ENCODE measurements at places on chromosomes 5 and 9.

DNA sequence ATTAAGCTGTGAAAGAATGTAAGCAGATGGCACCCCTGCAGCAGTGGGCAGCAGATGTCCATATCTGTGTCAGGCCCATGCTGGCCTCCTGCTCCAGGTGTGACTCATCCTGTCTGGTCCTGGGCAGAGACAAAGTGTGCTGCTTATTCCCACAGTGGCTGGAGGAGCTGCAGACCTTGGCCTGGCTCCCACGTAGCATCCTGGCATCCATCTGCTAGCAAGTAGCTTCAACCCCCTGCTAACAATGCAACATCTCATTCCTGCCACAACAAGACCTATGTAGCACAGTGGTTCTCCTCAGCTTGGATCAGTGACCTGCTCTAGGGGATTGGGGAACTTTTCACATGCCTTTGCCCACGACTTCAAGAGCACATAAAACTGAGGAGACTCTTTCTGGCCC is 126.4 kb upstream of the SLC12A2 start:
- no peak for DNase-seq

GRCh38 chr5:90437663-90438062 is 28.1 kb upstream of the CETN3 start:
- DNase-seq: no peak

DNA sequence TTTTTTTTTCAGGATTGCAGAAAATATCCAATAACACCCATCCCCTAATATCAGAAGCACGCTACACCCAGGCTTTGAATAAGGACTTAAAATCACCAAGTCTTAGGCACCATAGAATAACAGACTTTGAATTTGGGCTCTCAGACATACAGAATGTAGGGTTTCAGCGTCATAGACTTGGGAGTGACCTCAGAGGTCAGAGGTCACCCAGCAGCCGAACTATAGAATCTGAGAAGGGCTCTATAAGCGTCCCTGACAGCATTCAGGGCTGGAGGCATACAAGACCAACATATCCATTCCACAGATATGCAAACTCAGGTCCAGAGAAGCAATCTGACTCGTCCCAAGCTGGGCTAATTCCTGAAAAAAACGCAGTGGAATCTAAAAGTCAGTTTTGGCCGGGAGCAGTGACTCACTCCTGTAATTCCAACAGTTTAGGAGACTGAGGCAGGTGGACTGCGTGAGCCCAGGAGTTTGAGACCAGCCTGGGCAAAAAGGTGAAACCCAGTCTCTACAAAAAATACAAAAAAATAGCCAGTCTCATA is 34.7 kb downstream of the SLC6A7 start:
- no peak for DNase-seq

DNA sequence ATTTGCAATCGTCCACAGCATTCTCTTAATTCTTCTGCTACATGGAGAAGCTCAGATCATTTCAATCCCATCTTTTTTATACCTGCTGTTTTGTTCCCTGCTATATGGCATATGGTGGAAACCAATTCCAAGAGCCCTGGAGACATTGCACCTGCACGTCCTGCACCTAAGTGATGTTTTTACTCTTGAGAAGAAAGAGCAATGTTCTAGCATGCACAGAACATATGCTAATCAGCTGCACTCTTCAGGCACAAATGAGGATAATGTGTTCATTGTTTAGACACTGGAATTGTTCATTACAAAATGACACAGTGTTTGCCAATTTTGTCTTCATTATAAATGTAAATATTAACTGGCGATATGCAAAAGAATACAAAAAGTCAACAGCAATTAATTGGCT is 935.8 kb downstream of the TLE4 start:
- no peak for DNase-seq

- no peak for DNase-seq
Measured at GRCh38 chr5:135085936-135086725, 52.1 kb upstream of the PITX1 start.

DNA sequence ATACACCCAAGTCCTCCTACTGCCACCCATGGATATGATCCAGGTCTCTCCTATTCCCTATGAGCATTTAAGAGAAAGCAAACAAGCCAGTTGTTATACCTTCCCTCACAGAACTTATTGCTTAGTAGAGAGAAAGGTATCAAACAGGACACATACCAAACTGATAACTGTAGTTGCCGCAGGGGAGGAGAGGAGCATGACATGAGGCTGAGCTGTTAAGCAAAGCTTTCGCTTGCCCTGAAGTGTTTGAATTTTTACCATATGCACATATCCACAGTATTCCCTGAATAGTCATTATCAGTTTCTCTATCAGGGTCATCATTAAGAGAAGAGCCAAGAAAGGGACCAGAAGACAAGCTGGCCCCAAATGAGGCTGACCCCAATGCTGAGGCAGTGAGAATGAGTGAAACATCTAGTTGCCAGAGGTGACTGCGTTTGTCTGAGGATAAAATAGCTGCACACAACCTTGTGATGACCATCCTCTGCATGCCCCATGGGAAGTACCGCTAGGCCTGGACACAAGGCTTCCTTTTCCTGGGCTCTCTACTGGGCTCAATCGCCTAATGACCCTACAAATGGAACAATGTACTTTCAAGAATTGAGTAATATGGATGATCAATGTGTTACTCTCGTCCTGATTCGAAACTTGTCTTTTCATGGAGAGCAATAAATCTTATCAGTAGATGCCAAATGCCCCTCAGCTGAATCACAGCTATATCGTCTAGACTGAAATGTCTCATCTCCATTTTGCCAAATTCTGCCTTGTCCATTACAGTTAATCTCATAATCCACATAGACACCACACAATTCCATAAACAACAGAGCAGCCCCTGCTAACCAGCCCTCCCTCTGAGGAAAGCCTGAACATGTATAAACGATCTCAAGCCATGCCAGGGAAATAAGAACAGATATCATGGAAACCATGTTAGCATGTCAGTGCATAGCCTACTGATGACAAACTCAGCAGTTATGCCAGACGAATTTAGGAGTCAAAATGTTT is 4.3 kb upstream of the IFNK start:
- no peak for DNase-seq

GRCh38 chr9:96222132-96222531 is 79.8 kb downstream of the HSD17B3 start:
- DNase-seq: no peak

GRCh38 chr9:92709240-92709639 is 39.3 kb upstream of the IPPK start:
- DNase-seq: no peak

- DNase-seq: no peak
Measured at GRCh38 chr5:181281077-181281983, 20.4 kb upstream of the TRIM52 start.

GRCh38 chr5:104241046-104241445 is 678.5 kb upstream of the NUDT12 start:
- no peak for DNase-seq

- DNase-seq: no peak
Measured at GRCh38 chr9:92463984-92464383, 18.3 kb downstream of the ASPN start.

- no peak for DNase-seq
Measured at GRCh38 chr5:180494510-180495181, 467 bp downstream of the CNOT6 start.

DNA sequence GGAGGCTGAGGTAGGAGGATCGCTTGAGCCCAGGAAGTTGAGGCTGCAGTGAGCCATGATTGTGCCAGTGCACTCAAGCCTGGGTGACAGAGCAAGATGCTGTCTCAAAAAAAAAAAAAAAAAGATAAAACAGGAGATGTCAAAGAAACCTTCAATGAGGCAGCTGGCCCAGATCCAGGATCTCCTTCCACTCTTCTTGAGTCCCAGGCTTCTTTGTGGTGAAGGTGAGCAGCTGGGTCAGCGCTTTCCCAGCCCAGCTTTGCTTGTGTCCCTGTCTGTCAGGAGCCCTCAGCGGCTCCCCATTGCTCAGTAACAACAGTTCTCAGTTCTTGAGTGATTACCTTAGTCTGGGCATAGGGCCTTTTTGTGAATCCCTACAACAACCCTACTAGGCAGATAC is 69.4 kb upstream of the PSD2 start:
- DNase-seq: no peak

DNA sequence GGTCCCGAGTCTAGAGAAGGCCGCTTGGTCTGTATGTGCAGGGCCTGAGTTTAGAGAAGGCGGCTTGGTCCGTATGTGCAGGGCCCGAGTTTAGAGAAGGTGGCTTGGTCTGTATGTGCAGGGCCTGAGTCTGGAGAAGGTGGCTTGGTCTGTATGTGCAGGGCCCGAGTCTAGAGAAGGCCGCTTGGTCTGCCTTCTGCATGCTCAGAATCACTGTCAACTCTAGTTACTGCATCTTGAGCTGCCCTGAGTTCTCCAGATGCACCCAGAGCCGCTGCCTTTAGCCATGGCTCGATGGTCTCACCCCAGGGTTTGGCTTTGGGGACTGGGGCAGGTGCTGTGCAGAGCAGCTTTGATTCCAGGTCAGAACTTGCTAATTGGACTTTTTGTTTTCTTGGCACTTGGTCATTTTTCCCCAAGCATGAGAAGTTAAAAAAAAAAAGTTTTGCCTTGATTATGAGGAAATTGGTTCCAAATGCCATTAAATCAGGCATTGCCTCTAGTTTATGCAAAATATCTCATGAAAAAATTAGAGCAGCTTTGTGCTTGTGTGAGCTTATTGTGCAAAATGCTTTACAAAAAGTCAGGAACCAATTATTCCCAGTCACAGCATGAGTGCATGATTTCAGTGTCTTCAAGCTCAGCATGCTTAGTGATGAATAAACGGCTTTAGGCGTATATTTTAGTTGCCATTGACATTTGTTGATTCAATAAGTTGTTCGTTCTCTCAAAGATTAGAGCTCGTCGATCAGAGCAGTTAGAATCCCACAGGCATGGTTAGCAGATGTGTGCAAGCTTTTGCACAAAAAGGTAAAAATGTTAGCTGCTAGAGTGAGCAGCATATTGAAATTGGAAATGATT is 25.4 kb upstream of the EXOC3 start:
- no peak for DNase-seq

DNA sequence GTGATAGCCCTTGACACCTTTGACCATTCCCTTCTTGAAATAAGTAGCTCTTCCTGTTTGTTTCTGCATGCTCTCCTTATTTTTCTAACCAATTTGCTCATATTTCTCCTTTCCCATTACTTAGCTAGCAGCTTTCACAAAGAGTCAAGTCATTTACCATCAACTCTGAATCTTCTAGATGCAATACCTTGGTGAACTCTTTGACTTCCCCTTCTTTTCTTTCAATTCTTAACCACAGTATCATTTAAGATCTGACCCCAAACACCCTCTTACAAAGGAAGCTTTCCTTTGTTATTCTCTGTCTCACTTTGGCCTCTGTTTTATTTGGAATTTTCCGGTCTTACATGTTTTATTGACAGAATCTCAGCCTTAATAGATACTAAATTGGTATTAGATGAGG is 14.0 kb downstream of the NFX1 start:
- DNase-seq: no peak

GRCh38 chr5:39186722-39187539 is 32.4 kb downstream of the FYB1 start:
- DNase-seq: no peak

DNA sequence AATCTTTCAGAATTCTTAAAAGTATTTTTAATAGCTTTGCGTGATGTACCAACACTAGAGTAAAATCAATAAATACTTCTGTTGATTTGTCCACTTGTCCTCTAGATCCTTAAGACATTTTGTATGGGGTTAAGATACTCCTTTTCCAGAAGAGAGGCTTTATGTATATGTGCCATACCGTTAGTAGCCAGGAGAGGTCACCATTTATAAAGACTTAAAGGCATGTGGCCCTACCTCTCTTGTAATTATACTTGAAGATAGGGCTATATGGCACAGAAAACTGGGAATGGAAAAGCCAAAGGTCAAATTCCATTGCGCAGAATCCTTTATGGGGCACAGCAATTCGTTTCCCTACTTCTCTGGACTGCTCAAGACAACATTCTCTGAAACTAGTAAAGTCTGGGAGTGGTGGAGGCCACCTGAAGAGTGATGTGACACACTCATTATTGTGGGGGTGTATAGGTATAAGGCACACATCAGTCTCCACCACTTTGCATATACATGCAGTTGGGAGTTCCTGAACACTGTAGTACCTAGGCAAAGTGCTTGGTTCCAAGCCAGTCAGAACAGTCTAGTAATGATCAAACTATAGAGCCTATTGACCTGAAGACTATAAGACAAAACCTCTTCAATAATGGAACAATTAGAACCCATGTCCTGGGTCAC is 140.1 kb upstream of the FBXL17 start:
- DNase-seq: no peak

DNA sequence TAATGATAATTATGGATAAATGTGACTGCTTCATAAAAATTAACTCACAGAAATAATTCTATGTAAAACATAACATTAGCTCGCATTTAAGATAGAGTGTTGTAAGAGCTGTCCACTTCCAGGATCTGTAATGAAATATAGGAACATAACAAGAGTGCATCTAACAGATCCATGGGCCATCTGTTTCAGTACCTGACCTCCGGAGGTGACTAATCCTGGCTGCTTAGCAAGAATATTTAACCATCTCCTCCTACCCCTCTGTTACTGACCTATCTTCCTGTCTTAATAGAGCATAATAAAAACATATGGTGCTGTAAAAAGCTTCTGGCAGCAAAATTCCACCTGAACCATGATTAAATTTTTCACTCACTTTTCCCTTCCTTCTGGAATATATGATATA is 7.1 kb downstream of the PLCXD3 start:
- no peak for DNase-seq

DNA sequence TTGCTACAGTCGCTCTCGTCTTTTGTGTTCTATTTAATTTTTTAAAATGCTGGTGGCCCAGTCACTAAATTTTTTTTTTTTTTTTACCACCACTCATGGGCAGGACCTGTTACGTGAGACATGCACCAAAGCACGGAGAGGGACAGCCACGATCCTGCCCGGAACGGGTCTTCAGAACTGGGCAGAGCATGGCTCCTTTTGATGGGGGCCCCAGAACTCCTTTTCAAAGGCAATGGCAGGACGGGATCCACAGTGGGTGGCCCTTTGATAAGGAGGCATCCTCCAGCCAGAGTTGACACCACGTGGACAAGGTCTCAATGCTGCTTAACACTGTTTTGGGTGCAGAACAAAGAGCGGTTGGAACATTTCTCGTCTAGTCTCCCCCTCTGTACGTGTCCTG is 50.0 kb downstream of the TENT4A start:
- DNase-seq: no peak

DNA sequence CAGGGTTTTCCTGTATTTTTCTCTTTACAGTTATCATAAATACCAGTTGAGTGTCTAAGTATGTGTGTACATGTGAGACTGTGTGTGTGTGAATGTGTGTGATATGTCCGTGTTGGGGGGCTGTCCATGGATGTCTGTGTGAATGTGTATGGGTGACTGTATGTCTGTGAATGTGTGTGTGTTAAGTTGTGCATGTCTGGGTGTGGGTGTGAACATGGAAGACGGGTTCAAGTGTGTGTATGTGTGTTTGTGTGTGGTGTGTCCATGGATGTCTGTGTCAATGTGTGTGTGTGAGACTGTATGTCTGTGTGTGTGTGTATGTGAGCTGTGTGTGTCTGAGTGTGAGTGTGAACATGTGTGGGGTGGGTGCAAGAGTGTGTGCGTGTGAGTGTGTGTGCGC is 55.0 kb downstream of the VAV2 start:
- DNase-seq: no peak

DNA sequence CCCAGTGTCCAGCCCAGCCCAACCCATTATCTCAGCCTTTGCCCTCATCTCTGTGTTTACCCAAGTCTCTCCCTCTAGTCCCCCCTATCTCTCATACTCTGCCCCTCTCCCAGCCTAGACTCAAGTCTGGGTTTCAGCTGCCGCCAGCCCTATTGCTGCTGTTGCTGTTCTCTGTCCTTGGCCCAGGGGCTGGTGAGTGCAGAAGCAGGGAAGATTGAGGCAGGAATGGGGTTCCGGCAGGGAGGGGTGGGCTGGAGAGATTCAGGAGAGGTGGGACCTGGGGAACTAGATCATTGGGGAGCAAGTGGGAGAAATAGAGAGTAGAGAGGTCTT is 702 bp downstream of the TMEM8B start:
- no peak for DNase-seq
